Caki2 (cell line): ENCODE measurements at places on chromosomes 5 and 9. TPM values are rescaled to one million over a fixed set of nuclear protein-coding genes. Genes with fewer than 3 reads are reported as not detected.

The GALNT10 gene
- 16.8 and 19.8 TPM in 2 replicates for total RNA-seq

The SNX18 gene
- 4.3 and 6.7 TPM in 2 replicates for total RNA-seq

The FYB1 gene
- total RNA-seq: not detected in 2 replicates

The RASGRF2 gene
- total RNA-seq: 1.3 and 2.5 TPM in 2 replicates
